BE2C (cell line): ENCODE measurements at places on chromosomes 3 and 15.

DNA sequence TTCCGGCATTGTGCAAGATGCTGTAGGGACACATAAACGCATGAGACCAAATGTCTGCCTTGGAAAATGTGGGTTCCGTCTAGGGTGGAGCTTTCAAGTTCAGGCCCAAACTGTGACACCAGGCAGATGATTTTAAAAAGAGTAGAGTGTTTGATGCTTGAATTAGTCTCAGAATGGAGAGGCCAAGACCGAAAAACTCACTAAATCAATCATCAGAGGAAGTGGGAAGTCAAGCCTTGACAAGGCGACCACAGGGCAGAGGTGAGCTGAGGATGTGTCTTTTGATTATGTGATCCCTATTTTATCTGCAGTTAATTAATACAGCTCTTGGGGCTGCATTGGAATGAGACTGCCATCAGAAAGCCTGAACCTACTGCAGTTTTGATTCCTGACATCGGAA, 275.4 kb downstream of the ABHD5 start:
- no peak for DNase-seq

- DNase-seq: peak; percentile 54
These were observed 498.1 kb upstream of the RGMA start for GRCh38 chr15:93587059-93587521.

- DNase-seq: no peak
These were observed 2.8 kb upstream of the CCDC80 start for GRCh38 chr3:112643621-112644240.

DNA sequence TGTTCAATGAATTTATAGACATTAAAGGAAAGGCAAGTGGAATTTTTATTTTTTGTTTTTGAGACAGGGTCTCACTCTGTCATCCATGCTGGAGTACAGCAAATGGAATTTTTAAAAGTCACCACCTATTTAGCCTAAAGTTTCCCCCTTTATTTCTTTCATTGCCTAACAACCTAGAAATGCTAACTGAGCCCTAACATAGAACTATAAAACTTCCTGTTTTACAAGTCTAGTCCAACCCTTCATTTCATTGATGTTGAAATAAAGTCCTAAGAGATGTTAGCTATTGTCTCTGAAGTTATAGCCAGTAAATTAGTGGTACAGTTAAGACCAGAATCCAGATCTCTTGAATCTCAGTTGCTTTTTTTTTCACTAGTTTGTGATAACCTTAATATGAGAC, 39.0 kb downstream of the MAPK6 start:
- DNase-seq: no peak

- DNase-seq: no peak
These were observed 3.8 kb downstream of the C3orf85 start for GRCh38 chr3:109140318-109140717.

- no peak for DNase-seq
These were observed 119.0 kb upstream of the DLG1 start for GRCh38 chr3:197417441-197417840.

DNA sequence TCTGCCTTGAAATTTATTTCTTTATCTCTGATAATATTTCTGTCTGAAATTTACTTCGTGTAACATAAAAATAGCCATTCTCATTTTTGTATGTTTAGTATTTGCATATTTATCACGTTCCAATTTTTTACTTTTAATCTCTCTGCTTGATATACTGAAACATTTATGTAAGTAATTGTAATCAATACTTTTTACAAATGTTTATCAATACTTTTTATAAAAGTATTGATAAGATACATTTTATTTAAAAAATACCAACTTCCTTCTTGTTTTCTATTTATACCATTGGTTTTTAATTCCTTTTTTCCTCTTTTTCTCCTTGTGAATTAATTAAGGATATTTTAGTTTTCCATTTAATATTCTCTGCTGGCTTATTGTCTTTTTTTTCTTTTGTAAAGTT, 60.3 kb upstream of the TBL1XR1 start:
- no peak for DNase-seq

DNA sequence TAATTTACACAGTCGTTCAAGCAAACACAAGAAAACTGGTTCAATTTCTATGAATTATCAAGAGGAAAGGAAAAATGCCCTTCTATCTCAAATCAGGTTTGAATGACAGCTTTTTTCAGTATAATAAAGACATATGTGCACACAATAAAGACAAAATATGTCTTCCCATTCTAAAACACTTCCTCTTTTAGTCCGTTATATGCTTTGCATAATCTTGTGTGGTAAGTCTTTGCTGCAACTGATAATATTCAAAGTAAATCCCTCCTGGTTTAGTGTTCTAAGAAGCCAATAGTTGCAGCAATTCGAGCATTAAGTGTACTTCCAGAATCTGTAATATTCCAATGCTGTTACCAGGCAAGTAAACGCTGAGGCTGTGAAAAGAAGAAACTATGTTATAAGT, 43.7 kb upstream of the MAPKBP1 start:
- DNase-seq: no peak

- DNase-seq: no peak
These were observed at the start of gene HCN4 for GRCh38 chr15:73368301-73369136. Gene HCN4, minus strand, starts transcription at chr15:73368958. Its CDS starts 688 bp downstream, at chr15:73368270.

DNA sequence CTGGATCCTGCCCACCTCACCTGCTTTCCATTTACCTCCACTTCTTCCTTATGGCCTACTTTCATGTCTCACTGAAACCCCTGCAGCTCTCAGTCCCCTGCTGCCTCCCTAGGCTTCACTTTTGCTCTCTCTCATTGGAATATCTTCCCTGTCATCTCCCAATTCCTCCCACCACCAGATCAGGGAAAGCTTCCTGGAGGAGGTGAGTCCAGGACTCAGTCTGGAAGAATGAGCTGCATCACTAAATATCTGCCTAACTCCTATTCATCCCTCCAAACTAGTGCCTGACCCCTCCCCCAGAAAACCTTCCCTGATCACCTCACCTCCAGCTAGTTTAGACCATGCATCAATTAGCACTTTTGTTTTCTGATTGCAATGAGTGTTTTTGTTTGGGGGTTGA, 37.1 kb downstream of the MRPL46 start:
- no peak for DNase-seq

GRCh38 chr3:188868803-188869202, 303.0 kb upstream of the TPRG1 start:
- DNase-seq: no peak

DNA sequence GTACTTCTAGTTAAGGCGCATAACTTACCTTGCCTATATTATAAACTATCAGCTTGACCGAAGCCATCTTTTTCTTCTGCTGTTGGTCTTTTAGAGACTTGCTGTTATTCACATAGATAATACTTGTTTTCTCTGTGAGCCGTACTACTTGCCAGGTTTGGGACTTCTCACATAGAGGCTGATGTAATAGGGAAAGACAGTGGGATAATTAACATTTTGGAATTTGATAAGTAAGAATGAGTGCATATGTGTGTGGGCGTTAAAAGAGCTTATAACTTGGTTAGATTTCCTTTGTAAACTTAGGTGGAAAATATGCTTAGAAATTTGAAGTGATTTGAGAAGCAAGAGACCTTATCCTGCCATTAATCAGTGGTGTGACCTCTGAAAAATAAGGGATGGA, 47.8 kb downstream of the FNDC3B start:
- no peak for DNase-seq

- DNase-seq: no peak
These were observed 66.7 kb downstream of the PDCD6IP start for GRCh38 chr3:33865133-33865532.
